ENCODE measurements at places on chromosomes 7 and 10.

GRCh38 chr7:154699417-154699816 is 303.5 kb downstream of the PAXIP1 start:
- DNase-seq: no peak

GRCh38 chr7:5207131-5207530 is 17.1 kb downstream of the WIPI2 start:
- DNase-seq: no peak

DNA sequence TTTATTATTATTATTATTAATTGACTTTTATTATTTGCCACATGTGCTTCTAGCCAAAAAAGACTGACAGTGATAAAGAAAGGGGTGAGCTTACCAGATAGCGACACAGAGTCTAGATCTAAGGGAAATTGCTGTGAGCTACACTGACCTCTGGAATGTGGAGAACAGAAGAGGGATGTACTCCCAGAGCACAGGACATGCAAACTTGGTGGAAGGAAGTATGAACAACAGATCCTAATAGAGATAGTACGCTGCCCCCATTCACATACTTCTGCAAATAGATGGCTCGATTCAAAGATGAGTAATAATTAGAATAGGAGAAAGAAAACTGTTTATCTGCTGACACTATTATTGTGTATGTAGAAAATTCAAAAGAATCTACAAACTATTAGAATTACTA is 109.3 kb upstream of the HPS1 start:
- no peak for DNase-seq

DNA sequence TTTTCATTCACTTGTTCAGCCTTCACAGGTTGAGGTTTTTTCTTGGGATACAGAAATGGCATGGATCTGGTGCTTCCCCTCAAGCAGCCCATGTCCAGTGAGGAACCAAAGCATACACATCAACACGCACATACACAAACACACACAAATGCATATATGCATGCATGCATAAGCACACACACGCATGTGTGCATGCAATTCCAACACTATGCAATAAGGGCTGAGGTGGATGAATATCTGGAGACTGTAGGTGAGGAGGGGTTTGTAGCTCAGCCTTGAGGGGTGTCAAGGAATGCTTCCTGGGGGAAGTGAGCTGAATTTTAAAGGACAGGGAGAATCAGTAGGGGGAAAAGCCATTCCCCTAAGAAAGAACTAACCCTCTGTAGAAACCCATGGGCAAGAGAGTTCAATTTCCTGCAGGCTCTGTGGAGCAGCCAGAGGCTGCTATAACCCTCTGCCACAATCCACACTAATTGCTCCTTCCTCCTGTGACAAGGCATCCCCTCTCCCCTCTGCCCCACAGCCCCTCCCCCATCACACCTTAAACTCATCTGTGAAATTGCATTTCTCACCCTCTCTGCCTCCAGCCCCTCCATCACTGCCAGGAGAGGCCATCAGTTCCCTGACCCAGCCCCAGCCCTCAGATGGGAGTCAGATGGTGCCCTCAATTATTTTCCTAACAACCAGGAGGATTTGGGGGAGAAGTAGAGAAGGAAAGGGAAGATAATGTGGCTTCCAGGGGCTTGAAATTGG is 316.4 kb downstream of the RPS24 start:
- no peak for DNase-seq

DNA sequence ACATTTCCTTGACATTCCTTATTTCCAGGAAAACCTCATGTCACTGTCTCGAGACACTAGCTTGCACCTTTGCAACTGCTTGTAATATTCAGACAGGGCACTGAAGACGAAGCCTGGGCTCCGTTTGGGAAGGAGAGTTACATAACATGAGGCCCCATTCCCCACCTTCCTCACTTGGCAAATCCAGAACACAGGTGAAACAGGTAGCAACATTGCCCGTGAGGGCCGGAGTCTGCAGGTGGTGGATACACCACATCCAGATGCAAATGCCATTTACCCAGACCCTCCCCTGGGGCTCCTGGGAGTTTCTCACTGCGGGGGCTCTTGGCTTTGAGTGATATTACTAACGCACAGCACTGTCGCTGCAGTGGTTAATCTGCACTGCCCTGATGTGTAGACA is 491.0 kb downstream of the PTPRN2 start:
- DNase-seq: no peak

Data from stimulated activated CD4-positive, alpha-beta T cell treated with anti-CD3 and anti-CD28 coated beads, TNF-alpha, amount 100 ng/mL, for 24 hours (primary cell).